ENCODE measurements at places on chromosomes 3 and 15. TPM values are rescaled to one million over a fixed set of nuclear protein-coding genes. Genes with fewer than 3 reads are reported as not detected.
A peak's percentile ranks its signal among the peaks of the same experiment; 100 is the strongest.

DNA sequence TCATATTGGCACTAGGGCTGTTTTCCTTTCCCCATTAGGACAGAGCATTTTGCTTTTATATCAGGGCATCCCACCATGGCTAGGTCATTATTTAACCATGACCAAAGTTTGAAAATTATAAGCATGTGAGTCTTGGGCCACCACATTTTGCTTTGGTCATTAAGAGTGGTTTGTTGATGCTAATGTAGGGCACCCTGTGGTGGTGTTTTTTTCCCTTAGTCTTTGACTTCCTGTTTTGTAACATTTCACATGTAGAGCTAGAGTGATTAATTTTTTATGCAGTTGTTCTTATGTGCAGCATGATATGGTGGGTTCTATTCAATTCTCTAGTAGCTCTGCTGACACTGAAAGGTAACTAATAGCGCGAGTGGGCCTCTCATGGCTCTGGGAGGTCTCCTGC, 249.6 kb upstream of the ROBO1 start:
- no peaks in the 10 kb centered on the region for H3K27me3 ChIP-seq
- no peaks in the 10 kb centered on the region for H3K4me1 ChIP-seq
- no peak overlapping the region for H3K27ac ChIP-seq
- no peaks in the 10 kb centered on the region for H3K36me3 ChIP-seq
- DNase-seq = no peak

DNA sequence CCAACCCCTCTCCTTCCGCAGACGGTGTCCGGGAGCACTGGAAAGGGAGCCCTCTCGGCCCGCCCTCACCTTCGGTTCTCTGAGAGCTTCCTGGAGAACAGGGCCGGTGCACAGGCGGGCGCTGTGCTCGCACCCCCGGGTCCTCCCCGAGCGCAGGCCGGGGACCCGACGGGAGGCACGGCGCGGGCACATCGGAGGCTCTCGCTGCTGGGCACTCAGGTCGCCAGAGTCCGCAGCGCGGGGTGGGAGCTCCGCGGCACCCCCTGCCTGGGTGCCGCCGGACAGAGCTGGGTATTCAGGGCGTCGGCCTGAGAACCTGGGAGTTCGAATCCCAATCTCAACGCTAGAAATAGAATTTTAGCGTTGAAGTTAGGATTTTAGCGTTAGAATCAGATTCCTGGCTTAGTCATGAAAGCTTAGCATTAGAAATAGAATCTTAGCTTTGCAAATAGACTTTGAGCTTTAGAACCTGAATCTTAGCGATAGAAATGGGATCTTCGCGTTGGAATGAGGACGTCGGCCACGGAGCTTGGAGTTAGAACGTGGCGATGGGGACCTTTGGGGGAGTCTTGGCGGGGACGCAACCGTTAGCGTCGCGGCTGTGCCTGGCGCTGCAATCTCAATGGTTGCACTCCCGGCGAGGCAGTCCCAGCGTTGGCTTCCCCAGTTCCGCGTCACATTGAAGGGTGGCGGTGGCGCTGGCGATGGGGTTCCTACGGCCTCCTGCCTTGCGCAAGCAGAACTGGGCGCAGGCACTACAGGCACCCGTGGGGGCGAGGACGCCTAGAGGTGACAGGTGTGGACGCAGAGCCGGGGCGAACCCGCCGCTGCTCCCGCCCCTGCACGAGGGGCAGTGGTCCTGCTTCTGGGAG, 549 bp downstream of the TRH start:
- H3K36me3 ChIP-seq = no peaks in the 10 kb centered on the region
- H3K4me1 ChIP-seq = peaks cover 22% of the 10 kb centered on the region
- H3K27ac ChIP-seq = no peak overlapping the region
- peak overlapping the region; percentile 70 for H3K4me3 ChIP-seq
- H3K27me3 ChIP-seq = peaks cover 94% of the 10 kb centered on the region

- no peak overlapping the region for H3K27ac ChIP-seq
- H3K36me3 ChIP-seq = no peaks in the 10 kb centered on the region
- no peaks in the 10 kb centered on the region for H3K27me3 ChIP-seq
- DNase-seq = no peak
Observed at GRCh38 chr15:74319596-74320351, 47.7 kb downstream of the CYP11A1 start.

The GASK1A gene
- total RNA-seq = 2.1 TPM

All from neural crest cell (in vitro differentiated cells).